ENCODE measurements at places on chromosomes 12 and 14. TPM values are rescaled to one million over a fixed set of nuclear protein-coding genes. Genes with fewer than 3 reads are reported as not detected.

GRCh38 chr12:1644534-1645438 is 15.8 kb downstream of the WNT5B start:
- no peak for DNase-seq

GRCh38 chr12:93279565-93280412 is 97.9 kb upstream of the NUDT4 start:
- peak; percentile 36 for DNase-seq

The EPYC gene
- not detected for total RNA-seq

The GPR84 gene
- not detected for total RNA-seq

The LMBR1L gene
- total RNA-seq, result 32.8 TPM

DNA sequence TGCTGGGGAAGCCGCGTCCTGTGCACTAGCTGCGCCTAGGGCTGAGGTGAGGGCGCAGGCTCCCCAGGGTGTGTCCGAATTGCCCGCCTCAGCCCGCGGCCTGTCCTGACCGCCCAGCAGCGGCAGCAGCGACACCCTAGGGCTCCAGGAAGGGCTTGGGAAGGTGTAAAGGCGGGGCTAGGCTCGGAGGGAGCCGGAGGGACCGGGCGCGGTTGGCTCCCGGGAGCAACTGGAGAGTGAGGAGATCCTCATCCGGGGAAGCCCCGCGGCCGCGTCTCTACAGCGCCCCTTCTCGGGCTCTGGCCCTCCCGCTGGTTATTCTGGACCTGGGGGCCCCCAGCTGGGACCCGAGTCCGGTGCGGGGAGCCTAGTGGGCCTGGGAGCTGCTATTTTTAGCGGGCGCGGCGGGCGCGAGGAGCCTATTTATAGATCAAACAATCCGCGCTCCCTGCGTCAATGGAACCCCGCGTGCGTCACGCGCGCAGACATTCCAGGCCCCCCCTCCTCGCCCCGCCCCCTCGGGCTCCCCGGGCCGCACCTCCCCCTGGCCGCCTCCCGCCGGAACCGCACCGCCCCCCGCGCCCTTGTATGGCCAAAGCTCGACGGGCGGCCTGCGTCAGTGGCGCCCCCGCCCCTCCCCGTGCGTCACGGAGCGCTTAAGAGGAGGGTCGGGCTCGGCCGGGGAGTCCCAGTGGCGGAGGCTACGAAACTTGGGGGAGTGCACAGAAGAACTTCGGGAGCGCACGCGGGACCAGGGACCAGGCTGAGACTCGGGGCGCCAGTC is at the start of gene NR4A1:
NR4A1 (plus strand) TSS at position 685 of the 784 bp plus-strand sequence. CDS start 2,887 bp downstream, outside the sequence.
- DNase-seq, result peak; percentile 75

GRCh38 chr12:3185260-3185870 is 108.2 kb downstream of the TSPAN9 start:
- DNase-seq, result no peak

GRCh38 chr14:101552786-101553231 is 8.5 kb upstream of the DIO3 start:
- DNase-seq, result no peak

The SOX5 gene
- total RNA-seq, result 0.05 TPM

- DNase-seq, result no peak
Observed at GRCh38 chr14:46137786-46138185, 513.8 kb downstream of the RPL10L start.

GRCh38 chr12:71602761-71603577 is 60.7 kb downstream of the ZFC3H1 start:
- peak; percentile 8 for DNase-seq

The AJUBA gene
- 89.2 TPM for total RNA-seq

The SLCO1B1 gene
- total RNA-seq, result not detected

- DNase-seq, result no peak
Observed at GRCh38 chr12:45727980-45728629, 1.4 kb upstream of the ARID2 start.

The TAS2R13 gene
- 0.13 TPM for total RNA-seq

DNA sequence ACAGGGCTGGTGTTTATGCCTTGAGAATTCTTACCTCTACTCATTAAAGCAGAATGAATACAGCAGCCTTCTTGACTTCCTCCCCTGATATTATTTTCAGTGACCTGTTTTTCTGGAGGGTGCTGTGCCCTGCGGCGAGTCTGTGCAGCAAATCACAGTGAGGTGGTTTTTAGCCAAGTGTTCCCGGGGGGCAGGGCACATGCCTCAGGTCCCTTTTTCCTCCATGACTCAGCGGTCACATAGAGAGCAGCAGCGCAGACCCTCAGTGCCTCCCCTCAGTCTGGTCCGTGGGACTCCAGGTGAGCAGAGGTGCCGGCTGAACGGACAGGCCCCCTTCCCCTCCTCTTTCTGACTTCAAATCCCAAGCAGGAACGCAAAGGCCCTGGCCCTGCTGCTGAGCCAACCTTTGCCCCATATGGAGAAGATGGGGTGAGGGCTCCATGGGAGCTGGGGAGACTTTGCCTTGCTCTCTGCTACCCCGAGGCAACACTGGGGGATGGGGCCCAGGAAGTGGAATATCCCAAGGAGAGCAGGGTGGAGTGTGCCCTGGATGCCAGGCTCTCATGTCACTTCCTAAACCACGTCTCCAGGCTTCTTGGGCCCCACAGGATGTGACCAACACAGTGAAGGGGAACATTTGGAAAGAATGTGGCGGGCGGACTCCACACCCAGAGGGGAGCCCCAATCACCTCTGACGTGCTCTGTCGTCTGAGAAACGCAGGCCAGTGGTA is 90.0 kb downstream of the DHRS2 start:
- DNase-seq, result peak; percentile 46

The IL23A gene
- 0.43 TPM for total RNA-seq

DNA sequence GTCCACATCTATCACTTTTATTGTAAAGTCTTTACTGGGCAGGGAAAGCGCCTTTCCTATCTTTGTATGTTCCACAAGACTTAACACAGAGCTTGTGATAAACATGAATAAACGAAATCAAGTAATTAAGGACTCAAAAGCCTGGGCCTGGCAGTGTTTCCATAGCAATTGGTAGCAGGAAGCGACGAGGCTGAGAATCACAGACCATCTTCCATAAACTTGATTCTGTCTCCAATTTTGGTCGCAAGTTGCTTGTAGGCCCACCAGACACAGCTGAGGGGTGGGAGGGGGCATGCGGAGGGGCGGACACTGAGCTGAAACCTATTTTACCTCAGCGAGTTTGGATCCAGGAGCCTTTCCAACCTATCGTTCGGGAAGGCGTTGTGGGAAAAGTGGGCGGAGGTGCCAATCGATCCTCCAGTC is 302 bp downstream of the CCDC38 start:
- DNase-seq, result no peak

- DNase-seq, result no peak
Observed at GRCh38 chr12:74538491-74539258, 1.0 kb downstream of the ATXN7L3B start.

GRCh38 chr14:101706509-101707067 is 54.9 kb upstream of the PPP2R5C start:
- no peak for DNase-seq

DNA sequence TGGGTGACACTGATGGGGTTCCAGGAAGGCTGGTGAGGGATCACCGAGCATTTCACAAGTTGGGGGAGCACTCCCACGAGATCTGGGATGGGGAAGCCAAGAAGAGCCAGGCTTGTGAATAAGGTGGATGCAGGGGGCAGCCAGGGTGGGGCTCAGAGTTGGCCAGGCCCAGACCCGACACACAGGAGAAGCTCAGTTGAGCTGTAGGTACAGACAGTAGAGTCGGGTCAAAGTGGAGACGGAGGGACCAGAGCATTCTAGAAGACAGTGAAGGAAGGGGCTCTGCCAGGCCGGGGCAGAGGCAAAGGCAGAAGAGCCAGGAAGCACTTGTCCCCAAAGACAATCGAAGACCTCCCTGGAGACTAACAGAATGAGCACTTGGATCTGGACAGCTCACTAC is 70.9 kb upstream of the BCL11B start:
- no peak for DNase-seq

- DNase-seq, result no peak
Observed at GRCh38 chr12:91975891-91976290, 169.8 kb downstream of the BTG1 start.

DNA sequence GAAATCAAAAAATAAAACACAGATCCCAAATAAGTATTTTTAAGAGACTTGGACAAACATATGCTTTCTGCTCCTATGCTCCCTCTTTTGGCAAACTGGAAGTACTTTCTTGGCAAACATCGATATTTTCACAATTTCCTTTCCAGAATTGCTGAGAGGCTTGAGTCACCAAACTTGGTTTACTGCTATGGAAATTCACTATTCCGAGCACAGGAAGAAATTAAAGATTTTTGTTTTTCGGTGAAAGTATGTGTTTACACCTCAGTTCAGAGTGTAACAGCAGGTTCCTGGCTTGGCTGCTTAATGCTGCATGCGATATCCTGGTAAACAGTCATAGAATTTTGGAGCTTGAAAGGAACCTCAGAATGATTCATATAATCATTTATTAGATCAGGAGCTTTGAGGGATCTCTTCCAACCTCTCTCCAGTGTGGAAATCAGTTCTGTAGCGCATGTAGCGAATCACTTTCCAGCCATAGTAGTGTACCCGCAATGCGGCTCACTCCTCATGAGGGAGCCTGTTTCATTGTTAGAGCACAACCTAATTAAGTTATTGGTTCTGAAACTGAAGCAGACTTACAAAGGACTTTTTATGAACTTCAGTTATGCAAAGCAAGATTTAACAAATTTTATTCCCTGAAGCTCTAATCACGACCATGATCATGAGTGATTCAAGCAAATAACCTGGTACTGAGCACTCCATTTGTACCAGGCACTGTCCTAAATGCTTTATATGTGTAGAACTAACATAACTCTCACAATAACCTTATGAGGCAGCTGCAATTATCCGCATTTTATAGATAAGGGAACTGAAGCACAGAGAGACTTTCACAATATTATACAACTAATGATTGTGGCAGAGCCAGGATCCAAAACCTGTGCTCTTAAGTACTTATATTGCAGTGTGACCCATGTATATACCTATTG is 56.4 kb upstream of the ATP2A2 start:
- DNase-seq, result peak; percentile 67

The MMP17 gene
- 15.6 TPM for total RNA-seq

DNA sequence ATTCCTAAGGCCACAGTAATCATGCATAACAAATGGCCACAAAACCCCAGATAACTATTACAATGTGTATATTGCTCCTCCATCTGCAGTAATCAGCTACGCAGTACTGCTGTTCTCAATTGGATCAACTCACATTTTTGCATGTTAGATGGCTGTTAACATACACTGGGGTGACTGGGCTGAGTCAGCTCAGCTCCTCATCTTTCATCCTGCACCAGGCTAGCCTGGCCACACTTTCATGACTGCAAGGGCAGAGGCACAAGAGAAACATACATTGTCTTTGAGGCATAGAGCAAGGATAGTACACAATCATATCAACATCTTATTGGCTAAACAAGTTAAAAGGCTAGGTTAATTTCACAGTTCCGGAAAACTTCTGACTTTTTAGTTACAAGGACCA is 306.6 kb downstream of the SLC6A15 start:
- DNase-seq, result no peak

The IFI27L2 gene
- 35.8 TPM for total RNA-seq

The CPNE6 gene
- total RNA-seq, result not detected

The KHNYN gene
- 18.0 TPM for total RNA-seq

The TMEM233 gene
- total RNA-seq, result not detected

The TECPR2 gene
- total RNA-seq, result 9.0 TPM

DNA sequence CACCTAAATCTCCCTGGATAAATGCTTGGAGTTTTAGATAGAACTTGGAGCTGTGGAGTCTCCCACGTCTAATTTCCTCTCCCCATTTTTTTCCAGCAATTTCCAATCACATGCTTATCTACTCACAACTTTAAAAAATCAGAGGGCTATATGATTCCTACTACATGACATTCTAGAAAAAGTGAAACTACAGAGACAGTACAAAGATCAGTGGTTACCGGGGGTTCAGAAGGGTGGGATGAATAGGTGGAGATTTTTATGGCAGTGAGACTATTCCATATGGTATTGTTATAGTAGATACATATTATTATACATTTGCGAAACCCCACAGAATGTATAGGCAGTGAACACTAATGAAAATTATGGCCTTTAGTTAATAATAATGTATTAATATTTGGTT is 35.5 kb downstream of the ATF7 start:
- DNase-seq, result no peak

- no peak for DNase-seq
Observed at GRCh38 chr12:108519558-108519957, 4.5 kb downstream of the FICD start.

DNA sequence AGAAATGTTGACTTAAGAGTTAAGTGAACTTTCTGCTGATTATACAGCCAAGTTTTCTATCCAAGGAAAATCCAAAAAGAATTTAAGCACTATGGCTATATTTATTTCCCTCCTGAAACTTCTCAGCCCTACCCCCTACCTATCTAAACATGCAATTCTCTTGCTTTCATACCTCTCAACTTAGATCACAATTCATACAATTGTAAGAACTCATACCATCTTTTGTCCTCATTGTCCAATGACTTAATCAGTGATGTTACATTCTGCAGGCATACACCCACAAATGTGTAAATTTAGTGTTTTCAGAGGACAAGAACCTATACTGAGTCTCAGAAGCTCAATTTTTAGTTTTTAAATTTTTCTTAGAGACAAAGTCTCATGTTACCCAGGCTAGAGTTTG is 62.1 kb downstream of the ZFC3H1 start:
- DNase-seq, result no peak

DNA sequence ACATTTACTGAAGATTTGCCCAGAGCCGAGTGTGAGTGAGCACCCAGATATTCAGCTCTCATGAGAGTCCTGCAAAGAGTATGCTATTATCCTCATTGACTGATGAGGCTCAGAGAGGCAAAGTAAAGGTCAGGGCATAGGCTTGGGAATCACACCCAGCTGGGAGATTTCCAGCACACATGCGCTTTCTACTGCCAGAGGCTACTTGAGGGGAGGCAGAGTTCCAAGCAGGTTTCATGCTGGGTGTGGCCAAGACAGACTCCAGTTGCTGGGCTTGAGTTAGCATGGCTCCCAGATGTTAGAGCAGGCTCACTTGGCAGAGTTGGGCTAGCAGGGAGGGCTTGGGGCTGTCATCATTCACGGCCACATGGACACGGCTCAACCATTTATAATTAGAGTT is 14.4 kb upstream of the FAM181A start:
- DNase-seq, result no peak

The SIX6 gene
- not detected for total RNA-seq

GRCh38 chr14:56331592-56332216 is 213.5 kb downstream of the PELI2 start:
- DNase-seq, result no peak

Data from HT1080 (cell line).